Activated CD4-positive, alpha-beta T cell treated with anti-CD3 and anti-CD28 coated beads for 24 hours (primary cell): ENCODE measurements at places on chromosomes 3 and 15.
A peak's percentile ranks its signal among the peaks of the same experiment; 100 is the strongest.

DNA sequence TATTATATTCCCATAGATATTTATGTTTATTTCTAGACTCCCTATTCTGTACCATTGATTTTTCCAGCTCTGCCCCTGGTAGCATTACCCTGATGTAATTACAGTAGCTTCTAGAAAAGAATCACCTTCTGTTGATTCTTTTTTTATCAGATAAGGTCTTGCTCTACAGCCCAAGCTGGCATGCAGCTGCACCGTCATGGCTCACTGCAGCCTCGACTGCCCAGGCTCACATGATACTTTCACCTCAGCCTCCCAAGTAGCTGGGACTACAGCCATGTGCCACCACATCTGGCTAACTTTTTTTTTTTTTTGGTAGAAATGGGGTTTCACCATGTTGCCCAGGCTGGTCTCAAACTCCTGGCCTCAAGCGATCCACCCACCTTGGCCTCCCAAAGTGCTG lies 41.8 kb downstream of the SLC24A1 start:
- DNase-seq: no peak

DNA sequence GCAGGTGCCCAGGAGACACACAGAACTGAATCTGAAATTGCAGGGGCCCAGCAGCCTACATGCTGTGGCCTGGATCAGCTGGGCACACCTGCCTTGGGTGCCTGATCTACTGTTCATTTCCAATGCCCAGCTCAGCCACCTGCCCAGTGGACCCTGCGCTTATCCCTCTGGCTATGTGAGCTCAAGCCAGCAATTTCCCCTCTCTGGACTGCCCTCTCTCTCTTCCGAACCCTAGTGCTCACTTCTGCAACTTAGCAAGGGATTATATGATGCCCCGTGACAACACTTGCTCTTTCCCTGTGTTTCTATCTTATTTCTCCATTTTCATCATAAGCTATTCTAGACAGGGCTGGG lies 276.0 kb downstream of the UACA start:
- no peak for DNase-seq

- no peak for DNase-seq
Observed at GRCh38 chr3:112119962-112120836, 12.8 kb downstream of the GCSAM start.

DNA sequence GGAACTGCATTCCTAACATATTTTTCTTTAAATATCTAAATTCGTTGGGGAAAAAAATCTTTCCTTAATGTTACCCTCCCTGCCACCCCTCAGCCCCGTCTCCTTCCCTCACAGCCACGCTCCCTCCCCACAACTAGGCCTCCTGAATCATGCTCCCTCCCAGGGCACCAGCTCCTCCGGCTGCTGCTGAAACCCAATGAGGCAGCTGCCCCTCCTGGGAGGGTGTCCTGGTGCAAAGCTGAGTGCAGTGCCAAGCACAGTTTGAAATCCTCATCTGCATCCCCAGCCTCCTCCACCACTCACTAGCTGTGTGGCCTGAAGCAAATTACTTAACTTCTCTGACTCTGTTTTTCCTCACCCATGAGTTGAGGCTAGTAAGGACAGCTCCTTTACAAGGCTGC lies 2.7 kb upstream of the NR2E3 start:
- DNase-seq: no peak

DNA sequence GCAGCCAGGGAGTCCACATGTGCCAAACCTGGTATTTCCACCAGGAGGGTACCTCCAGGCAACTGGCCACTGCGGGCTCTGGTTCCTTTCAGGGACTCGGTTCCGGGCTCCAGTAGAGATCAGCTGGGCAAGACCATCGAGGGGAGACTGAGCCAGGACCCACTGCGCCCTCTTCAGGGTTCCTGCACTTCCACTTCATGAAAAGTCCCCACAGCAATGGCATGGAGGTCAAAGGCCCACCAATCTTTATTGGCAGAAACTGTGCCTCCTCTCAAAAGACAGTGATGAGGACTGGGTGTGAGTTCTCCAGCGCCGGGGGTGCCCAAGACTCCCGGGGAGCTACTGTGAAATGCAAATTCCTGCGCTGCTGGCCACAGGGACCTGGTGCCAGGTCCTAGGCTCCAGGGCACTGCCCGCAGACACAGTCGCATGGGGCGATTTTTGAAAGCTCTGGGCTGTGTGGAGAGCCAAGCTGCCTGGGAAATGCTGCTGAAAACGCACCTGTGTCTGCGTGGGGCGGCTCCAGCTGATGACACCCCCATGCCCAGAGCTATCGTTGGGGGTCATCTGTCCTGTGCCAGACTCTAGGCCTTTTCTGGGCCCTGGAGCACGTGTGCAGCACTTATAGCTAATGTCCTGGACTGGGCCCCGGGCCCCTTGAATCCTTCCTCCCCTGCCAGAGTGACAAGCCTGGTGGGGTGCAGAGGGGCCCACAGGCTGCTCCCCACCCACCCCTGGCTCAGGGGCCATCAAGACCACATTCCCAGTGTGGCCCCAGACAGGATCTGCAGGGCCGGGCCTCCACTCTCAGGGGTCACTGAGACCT lies 144.0 kb downstream of the NSMCE3 start:
- no peak for DNase-seq

- no peak for DNase-seq
Observed at GRCh38 chr3:102225407-102226132, 209.2 kb upstream of the ZPLD1 start.

DNA sequence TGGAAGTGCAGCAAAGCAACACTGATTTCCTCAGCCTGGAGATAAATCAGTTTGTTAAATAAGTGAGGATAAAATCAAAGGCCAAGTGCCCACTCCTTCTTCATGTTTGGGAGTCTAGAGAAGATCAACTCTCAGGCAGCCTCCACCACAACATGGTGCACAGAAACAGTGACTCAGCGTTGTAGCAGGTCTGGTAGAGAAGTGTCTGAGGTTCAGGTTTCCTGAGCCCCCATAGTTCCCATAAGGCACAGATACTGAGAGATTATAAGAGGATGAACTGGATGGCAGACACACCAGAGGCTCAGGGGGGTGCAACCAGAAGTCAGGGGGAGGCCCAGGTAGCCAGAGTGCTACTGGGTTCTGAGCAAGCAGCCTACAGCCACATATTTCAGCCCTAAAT lies 166.7 kb downstream of the FRMD5 start:
- DNase-seq: no peak

DNA sequence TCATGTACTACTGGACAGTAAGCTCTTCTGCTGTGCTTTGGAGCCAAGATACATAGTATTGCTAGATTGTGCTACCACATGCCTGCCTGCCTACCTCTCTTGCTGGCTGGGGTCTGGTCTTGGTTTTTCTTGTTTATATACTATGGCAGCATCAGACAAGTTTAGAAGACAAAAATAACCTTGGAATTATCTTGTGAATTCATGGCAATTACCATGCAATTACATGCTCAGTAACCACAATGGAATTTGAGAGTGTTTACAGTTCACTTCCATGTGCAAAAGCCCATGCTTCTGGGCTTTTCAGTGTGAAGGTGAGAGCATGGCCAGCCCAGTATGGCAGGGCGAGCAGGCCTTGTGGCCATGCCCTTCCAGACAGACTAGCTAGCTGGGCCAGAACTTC lies 48.0 kb upstream of the C15orf61 start:
- no peak for DNase-seq

DNA sequence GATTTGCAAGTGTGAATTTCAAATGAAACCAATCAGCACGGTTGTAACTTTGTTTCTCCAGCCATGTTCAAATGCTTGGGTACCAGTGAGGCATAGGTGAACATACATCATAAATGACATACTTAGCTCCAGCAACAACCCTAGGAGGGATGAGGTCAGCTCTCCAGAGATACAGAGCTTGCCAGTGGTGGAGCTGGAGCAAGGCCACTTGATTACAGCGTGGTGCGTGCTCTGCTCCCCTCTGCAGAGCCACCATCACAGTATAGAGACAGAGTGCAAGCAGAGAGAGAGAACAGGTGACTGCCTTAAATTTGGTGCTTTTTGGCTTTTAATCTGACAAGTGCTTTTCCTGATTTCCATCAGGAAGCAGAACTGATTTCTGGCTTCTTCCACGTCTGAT lies 275.1 kb downstream of the PDZRN3 start:
- DNase-seq: no peak

- peak; percentile 1 for DNase-seq
Observed at GRCh38 chr3:53170325-53171063, 9.5 kb downstream of the PRKCD start.

DNA sequence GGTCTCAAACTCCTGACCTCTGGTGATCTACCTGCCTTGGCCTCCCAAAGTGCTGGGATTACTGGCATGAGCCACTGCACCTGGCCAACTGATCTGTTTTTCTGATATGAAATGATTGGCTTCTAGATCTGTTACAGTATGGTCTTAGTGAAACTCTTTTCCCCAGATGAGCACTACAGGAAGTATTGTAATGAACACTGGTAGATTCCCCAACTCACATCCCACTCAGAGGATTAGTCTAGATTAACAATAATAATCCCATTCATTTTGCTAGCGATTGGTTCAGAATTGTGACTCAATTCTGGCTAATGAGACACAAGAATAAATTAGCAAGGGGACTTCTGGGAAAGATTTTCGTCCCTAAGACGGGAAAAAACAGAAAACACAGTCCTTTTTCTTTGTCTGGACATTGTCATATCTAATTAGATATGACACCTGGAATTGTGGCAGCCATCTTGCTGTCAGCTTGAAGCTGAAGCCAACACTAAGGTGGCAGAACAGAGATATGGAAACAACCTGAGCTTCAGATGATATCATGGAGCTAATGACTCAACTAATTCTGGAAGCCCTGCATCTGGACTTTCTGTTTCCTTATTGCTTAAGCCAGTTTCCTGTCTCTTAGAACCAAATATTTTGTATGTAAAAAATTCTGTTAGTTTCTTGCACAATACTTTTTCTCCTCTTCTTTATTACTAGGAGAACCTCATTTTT lies 17.4 kb upstream of the NPTN start:
- DNase-seq: no peak

DNA sequence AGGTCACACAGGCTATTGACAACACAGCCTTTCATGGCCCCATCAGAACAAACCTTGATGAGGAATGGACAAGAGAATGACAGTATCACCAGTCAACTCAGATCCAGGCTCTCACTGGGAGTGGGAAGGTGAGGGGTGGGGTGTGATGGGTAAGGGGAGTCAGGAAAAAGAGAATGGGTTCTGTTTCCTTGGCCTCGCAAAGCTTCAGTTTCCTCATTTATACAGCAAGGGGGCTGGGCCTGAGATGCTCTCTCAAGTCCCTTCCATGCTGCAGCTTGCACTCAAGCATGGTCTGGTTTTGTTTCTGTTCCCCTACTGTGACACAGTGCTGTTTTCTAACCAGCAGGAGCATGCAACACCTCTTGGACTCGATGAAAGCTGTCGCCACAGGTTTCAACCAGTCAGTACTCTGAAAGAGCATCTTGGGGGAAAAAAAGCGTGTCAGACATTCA lies 65.7 kb upstream of the IL12A start:
- DNase-seq: no peak

- DNase-seq: no peak
Observed at GRCh38 chr15:45468294-45468693, 54.3 kb downstream of the SLC30A4 start.

DNA sequence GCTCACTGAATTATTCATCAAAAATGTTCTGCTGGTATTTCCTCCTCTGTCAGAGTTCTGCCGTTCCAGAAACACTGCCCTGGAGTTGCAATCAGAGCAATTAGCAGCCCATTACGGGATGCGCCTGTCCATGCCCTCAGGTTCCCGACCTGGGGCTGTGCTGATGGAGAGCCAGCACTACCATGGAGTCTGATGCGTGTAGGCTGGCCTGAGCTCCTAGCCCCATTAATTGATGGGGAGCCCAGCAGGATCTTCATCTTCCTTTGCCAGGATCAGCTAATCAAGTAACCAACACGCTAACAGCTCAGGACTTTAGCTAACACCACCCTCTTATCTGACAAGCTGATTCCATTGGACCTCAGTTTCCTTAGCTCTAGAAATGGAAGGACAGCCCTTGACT lies 164.2 kb downstream of the ABHD5 start:
- DNase-seq: no peak

GRCh38 chr3:168047936-168048335 lies 47.8 kb downstream of the GOLIM4 start:
- DNase-seq: no peak

DNA sequence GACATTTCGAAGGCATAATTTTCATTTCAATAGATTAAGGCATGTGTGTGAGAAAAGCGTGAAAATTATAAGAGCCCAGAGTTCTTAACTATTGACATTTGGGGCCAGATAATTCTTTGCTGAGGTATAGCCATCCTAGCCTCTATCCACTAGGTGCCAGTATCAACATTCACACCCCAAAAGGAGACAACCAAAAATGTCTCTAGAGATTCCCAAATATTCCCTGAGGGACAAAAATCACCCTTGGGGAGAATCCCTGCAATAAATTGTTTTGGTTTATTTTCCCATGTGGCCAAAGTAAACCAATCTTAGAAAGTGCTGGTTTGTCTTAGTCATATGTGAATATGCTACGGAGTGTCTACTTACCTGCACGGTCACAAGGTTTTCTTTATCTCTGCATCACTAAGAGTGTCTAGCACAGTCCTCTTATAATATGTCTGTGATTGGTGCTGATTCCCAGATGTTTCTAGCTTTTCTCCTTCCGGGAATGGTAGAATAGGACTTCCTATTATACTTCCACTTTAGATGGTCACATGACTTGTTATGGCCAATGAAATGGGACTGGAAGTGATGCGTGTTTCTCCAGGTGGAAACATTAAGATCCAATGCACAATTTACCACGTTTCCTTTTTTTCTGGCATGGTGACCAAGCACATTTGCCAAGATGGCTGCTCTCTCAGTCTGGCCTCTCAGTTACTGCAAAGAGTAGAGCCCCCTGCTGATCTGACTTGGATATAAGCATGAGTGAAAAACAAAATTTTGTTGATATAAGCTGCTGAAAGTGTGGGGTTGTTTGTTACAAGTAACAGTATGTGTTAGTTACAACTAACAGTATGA lies 8.0 kb upstream of the KBTBD8 start:
- no peak for DNase-seq

GRCh38 chr3:194756791-194757325 lies 71.2 kb downstream of the FAM43A start:
- no peak for DNase-seq

DNA sequence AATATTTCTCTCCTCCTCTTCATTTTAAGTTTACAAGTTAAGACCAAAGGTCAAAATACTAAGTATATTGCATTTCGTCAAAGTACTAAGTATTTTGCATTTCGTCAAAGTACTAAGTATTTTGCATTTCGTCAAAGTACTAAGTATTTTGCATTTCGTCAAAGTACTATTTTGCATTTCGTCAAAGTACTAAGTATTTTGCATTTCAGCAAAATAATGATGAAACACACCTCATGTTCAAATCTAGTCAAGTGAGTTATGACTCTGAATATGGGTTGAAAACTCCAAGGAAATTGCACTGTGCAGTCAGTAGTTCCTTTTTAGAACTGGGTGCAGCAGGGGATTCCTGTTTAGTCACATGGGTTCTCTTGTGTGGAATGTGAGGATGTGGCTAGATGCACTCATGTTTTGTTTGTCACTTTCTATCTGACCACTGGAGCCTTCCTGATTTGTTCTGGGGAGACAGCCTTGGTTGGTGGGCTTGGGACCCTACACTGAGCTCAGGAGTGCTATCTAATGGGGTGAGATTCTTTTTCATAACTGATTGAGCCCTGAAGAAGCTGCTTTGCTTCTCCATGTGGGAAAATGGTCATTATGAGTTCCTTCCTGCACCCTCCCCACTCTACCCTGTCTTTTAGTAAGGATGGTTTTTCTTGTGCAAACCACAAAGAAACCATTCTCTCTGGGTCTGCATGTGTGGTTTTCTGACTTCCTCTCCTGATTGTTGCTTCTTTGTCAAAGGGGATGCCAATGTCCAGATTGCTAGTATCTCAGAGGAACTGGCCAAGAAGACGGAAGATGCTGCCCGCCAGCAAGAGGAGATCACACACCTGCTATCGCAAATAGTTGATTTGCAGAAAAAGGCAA lies 73.4 kb downstream of the CCK start:
- no peak for DNase-seq

- DNase-seq: no peak
Observed at GRCh38 chr3:12643010-12643380, 20.9 kb downstream of the RAF1 start.
